ENCODE measurements at places on chromosomes 5 and 9.

DNA sequence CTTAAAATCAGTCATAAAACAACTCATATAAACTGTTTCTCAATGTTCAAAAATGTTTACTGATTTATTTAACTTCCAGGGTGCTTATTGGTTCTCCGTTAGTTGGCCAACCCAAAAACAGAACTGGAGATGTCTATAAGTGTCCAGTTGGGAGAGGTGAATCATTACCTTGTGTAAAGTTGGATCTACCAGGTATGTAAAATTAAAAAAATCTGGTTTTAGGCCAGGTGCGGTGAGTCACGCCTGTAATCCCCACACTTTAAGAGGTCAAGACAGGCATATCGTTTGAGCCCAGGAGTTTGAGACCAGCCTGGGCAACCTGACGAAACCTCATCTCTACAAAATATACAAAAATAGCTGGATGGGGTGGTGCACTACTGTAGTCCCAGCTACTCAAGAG, 73.7 kb downstream of the ITGA1 start:
- DNase-seq = no peak

DNA sequence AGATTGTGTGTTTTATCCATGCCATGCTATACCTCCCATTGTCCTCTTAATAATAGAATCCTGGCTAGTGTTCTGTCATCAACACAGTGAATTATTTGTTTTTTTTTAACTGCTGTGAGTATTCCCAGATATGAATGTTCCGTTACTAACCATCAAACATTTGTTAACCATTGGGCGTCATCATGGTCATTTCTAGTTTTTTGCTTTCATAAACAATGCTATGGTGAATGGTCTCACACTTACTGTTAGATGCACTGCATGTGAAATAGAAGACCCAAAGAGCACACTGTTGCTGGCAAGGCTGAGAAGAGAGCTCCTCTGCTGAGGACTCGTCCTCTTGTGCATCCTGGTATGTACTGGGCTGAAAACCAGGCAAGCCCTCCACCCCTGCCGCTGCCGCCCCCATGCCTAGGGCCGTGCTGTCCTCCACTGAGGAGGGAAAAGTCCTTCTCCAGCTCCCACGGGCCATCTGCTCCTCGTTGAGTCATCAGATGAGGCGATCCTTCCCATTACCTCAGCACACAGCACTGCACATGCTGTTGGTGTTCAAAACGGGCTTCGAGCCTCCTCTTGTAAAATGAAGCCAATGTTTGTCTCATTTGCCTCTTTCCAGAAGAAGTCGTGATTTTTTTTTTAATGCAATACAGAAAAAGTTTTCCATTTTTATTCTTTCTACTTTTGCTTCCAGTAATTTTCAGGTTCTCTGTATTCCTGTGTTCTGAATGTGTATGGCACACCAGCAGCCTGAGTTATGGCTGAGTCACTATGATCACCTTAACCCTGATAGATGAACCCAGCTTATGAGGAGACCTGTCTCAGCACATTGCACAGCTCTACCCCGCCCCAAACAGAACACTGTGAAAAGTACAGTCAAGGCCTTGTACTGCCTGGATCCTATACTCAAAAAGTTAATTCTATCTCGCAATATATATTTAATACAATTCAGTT, 219.0 kb downstream of the AOPEP start:
- no peak for DNase-seq

DNA sequence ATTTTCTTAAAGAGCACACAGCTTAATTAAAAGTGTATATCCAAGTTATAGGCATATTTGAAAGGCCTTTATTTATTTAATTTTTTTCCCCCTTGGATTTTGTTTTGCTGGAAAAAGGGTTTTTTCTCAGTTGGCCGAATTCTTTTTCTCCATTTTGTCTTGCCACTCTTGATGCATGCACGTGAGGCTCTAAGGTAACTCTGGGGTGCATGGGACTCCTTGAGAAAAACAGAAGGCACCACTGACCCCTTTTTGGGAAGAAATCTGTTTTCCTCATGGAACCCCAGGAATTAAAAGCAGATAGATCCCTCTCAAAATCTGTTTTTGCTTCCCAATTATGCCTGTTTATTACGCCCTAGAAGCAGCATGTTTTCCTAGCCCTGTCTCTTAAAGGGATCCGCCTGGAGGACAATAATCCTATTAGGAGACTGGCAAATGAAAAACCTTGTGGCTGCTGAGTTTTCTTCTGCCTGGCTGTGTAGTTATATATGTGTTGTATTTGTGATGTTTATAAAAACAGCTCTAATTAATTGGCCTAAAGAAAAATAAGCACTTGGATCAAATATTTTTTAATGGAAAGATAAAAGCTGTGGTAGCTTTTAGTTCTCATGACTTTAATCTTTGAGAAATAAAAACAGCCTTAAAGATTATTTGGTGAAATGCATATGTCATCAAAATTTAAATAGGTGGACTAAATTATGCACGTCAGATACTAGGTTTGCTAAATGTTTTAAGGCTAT, 435.1 kb upstream of the CDH9 start:
- DNase-seq = no peak

GRCh38 chr9:127707766-127708165, 978 bp downstream of the CFAP157 start:
- DNase-seq = no peak

DNA sequence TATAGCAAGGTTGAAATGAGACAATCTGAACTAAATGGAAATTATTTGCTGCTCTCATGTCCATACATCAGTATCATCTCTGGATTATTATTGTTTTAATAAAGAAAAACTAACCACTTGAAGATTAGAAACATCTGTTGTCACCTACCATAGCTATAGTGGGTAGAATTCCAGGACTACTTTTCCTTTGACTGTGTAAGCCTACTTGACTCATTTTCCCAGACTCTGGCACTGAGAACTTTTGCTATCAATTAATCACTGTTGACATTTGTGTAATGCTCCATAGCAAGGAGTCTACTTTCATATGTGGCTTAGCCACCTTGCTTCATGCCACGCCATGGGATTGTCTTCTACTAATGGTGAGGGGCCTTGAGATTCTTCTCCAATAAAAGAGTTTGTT, 59.9 kb upstream of the ARRDC3 start:
- DNase-seq = no peak

- DNase-seq = no peak
Measured at GRCh38 chr9:115098226-115098965, 19.6 kb downstream of the TNC start.

GRCh38 chr9:128084746-128085145, 16.7 kb downstream of the SLC25A25 start:
- no peak for DNase-seq

DNA sequence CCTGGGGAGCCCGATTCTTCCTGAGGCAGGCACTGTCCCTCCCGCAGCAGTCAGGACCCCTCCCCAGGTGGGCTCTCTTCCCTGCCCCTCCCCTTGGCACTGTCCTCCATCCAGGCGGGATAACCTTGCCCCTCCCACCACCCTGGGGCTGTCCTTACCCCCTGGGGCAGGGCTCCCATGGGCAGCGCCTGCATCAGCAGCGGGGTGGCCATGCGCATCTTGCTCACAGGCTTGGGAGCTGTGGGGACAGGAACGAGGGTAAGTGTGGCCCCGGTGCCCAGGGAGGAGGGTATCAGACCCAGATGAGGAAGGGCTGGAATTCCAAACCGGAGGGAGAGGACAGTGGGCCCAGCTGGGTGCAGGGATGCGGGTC, 6.0 kb downstream of the CD74 start:
- DNase-seq = no peak

GRCh38 chr5:23977997-23978396, 470.6 kb downstream of the PRDM9 start:
- DNase-seq = no peak

DNA sequence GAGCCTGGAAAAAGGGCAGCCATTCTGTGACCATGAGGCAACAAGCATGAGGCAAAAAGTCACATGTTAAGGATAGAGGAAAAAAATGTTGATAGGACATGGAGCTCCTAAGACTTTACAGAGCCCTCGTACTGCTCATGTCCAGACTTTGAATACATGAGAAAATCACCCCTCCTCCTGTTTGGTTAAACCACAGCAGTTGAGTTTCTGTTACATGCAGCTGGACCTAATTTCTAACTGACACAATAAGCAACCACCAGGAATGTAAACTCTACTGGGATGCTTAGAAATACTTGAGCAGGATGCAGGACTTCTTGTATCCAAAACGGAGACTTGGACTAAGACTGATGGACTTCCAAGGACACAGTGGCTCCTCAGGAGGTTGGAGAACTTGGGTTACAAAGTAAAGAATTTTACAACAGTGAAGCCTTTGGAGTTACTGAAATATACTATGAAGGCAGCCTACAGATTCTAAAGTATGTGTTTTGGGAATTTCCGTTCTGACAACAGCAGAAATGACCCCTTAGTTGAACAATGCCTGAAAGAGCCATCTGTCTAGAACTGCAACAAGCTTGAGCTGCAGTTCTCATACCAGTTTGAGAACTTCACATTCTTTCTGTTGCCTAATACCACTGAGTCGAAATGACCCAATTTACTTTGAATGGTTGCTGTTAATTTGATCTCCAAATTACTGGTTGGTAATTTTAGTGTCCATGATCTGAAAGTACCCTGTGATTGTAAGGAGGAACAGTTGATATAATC, 268.9 kb downstream of the PIK3R1 start:
- no peak for DNase-seq

Measured in esophagus squamous epithelium (tissue), 5 donors.